ENCODE measurements at places on chromosomes 11 and 22.

- DNase-seq: no peak
These were observed 571.7 kb downstream of the METTL15 start for GRCh38 chr11:28679795-28680468.

GRCh38 chr11:9095421-9095820 lies 4.0 kb upstream of the SCUBE2 start:
- peak; percentile 24 for DNase-seq

DNA sequence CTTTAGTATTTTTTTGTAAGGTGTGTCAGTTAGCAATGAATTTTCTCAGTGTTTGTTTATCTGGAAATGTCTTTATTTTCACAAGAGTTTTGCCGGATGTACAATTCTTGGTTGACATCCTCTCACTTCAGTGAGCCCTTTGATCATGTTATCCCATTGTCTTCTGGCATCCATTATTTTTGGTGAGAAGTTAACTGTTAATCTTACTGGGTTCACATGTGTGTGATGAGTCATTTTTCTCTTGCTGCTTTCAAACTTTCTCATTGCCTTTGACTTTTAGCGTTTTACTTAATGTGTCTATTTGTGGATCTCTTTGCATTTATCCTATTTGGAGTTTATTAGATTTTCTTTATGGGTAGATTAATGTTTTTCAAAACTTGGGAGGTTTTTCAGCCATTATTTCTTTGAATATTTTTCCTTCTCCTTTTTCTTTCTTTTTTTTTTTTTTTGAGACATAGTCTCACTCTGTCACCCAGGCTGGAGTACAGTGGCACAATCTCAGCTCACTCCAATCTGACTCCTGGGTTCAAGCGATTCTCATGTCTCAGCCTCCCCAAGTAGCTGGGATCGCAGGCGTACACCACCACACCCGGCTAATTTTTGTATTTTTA lies 100.5 kb upstream of the RRM1 start:
- no peak for DNase-seq

- peak; percentile 82 for DNase-seq
These were observed 4.3 kb upstream of the PHLDA2 start for GRCh38 chr11:2933375-2934020.

DNA sequence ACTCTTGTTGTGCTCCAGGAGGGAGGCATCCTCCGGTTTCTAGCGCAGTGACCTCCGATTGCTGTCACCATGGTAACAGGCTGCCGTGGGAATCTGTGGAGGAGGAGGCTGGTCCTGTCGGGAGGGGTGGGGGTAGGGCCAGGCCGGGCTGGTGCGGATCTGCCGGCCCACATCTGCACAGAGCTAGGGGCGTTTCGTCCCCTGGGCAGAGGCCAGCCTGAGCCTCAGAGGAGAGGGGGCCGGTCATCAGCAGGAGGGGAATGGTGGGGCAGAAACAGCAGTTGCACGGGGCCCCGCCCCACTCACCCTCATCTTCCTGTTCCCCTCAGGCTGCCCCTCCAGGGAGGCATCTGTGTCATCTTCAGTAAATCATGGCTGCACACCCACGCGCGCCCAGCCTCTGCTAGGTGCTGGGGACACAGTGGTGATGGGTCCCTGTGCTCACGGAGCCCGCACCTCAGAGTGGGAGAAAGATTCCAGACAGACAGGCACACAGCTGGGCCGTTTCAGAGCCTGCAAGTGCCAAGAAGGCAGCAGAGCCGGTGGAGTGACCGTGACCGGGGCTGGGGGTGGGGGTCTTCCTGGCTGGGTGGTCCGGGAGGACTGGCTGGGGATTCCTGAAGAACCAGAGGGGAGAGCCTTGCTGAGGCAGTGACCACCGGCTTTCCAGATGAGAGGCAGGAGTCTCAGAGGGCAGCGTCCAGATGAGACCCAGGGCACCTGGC lies 120.5 kb downstream of the CACNA1I start:
- no peak for DNase-seq

DNA sequence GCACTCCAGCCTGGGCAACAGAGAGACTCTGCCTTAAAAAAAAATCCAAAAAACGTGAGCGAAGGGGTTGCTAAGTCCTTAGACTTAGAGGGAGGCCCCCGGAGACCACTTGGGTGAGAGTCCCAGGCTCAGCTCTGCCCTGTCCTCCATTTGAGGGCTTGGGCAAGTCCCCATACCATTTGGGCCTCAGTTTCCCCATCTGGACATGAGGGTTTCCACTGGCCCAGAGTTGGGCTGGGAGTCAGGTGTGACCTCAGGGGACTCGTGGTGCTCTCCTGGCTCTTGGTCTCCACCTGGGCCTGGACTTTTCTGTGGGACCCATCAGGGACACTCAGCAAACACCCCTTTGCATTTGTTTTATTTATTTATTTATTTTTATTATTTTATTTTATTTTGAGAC lies 35.2 kb upstream of the CSNK1E start:
- DNase-seq: no peak

- DNase-seq: no peak
These were observed 1.4 kb upstream of the LHFPL7 start for GRCh38 chr22:24947881-24948280.
